ENCODE measurements at places on chromosomes 13 and 19.

DNA sequence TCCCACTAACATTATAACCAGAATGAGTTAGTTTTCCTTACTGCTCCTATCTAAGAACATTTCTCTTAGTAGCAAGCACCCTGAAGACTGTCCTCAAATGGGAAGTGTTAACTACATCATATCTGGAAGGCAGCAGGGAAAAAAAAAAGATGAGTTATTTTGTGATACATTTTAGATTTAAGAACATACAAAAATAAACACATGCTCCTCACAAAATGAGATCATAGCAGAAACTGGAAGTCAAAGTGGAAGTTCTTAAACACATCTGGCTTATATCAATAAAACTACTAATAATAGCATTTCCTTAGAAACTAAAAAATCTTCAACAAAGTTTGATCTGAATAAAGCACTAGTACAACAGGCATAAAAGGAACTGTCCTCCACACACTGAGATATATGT, 70.4 kb downstream of the SLITRK6 start:
- no peak for DNase-seq

DNA sequence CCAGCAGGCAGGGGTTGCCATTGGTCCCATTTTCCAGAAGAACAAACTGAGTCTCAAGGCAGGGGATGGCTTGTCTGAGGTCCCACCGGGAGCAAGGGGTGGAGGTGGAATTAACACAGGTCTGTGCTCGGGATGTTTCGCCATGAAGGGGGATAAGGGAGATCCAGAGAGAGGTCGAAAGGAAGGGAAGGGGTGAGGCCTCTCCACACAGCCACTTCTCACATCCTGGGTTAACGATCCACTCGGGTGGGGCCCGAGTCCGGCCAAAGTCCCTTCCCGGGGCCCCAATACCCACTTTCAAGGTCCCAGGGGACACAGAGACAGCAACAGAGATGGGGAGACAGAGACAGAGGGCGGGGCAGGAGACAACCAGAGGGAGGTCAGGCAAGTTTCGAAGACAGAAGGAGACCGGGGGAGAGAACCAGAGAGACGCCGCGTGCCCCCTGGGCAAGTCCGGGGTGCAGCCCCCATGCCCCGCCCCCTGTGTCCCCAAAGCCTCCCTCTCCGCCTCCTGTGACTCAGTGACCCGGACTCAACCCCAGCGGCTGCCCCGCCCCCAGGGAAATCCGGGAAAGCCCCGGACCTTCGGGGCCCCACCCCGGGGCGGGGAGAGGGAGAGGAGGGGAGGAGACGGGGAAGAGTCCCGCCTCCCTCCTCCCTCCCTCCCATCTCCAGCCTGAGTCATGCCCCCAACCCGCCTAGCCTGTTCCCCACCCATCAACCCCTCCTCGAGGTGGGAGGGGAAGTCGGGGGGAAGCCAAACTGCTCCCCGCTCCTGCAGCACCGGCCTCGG, 1.4 kb upstream of the BCL3 start:
- peak; percentile 90 for DNase-seq

- no peak for DNase-seq
These were observed 1487.2 kb upstream of the PRR20A start for GRCh38 chr13:55653497-55653896.

DNA sequence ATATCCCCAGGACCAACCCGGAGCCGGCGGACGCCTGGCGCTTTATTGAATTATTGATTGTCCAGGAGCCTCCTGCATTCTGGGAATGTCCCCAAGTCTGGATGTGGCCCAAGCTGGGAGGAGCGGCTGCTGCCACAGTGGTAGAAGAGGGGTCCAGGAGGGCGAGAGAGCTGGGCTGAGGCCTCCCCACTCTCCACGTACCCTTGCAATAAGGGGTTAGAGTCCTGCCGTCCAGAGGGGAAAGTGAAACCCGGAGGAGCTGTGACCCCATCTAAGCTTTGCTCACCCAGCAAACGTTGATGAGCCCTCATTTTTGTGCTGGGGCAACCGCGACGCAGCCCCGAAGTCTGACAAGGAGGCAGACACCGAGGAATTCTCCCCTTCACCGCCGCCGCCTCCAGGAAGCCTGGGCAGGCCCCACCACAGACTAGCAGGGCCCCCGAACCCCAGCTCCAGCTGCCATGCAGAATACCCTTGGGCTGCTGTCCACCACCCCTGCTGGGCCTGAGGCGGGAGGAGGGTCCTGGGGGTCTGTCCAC, 1.4 kb upstream of the C2CD4C start:
- no peak for DNase-seq

GRCh38 chr19:3024870-3025548, 4.1 kb downstream of the TLE2 start:
- DNase-seq = no peak

- DNase-seq = peak; percentile 22
These were observed 308.3 kb downstream of the TBC1D4 start for GRCh38 chr13:75173457-75174356.

All from endothelial cell of umbilical vein (primary cell).